ENCODE measurements at places on chromosomes 5 and 9.
A peak's percentile ranks its signal among the peaks of the same experiment; 100 is the strongest.

DNA sequence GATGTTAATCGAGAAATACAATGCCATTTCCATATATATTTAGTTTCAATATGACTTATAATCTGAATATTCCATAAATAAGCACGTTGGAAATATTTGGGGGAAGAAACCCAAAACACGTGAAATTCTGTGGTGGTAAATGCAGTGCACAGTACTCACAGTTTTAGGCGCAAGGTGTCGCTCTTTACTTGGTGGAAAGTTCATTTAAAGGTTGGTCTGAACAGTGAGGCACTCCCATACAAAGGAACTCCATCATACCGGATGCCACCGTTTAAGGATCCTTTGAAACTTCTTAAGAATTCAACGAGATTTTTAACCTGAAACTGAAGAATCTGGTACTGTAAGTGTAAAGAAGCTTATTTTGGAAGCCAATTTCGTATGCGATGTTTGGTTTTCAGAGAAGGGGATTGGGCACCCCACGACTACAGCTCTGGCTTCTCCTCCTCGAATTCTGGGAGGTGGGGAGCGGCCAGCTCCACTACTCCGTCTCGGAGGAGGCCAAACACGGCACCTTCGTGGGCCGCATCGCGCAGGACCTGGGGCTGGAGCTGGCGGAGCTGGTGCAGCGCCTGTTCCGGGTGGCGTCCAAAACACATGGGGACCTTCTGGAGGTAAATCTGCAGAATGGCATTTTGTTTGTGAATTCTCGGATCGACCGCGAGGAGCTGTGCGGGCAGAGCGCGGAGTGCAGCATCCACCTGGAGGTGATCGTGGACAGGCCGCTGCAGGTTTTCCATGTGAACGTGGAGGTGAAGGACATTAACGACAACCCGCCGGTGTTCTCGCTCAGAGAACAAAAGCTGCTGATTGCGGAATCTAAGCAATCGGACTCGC, at the start of gene PCDHA11:
TSS of gene PCDHA11 (plus strand) at position 237 of the 834 bp plus-strand sequence. CDS start at position 384, 147 bp downstream.
- peak; percentile 56 for DNase-seq

GRCh38 chr9:73133022-73133651, 18.5 kb upstream of the ANXA1 start:
- DNase-seq: no peak

- DNase-seq: no peak
Measured at GRCh38 chr9:129351058-129351641, 173.1 kb upstream of the IER5L start.

DNA sequence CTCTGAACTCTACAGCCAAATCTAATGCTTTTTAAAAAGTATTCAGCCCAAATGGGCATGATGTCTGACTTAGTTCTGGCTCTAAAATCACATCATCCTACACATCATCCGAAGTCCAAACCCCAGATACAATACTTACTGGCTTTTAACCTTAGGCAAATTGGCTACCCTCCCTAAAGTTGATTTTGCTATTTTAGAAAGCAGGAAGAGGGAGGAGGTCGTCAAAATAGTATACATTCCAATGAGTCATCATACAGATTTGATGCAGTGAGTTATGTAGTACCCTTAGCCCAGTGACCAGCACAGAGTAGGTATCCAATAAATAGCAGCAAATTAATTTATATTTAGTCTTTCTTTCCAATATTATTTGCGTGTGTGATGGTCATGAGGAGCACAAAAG, 582.0 kb upstream of the TUSC1 start:
- DNase-seq: no peak

GRCh38 chr5:45411971-45412612, 284.1 kb downstream of the HCN1 start:
- DNase-seq: no peak

DNA sequence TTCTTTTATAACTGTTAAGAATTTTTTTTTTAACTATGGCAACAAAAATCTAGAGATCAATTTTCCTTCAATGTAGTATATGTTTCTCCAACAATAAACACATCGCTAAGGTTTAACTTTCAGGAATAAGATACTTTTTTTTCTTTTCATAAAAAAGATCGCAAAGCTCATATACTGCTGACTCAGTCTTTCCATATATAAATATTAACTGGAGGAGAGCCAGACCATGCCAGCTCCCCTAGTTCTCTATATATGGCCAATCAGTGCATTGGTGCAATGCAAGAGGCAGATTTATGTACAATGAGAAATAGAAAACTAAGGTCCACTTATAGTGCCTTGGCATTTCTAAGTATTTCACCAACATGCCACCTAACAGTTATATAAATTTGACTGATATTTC, 89.2 kb upstream of the GAS1 start:
- no peak for DNase-seq

- no peak for DNase-seq
Measured at GRCh38 chr5:165627548-165628170, 2122.2 kb downstream of the MAT2B start.

- no peak for DNase-seq
Measured at GRCh38 chr5:166994226-166994625, 1297.2 kb upstream of the WWC1 start.

GRCh38 chr5:115360046-115360685, 63.7 kb upstream of the CCDC112 start:
- DNase-seq: no peak

DNA sequence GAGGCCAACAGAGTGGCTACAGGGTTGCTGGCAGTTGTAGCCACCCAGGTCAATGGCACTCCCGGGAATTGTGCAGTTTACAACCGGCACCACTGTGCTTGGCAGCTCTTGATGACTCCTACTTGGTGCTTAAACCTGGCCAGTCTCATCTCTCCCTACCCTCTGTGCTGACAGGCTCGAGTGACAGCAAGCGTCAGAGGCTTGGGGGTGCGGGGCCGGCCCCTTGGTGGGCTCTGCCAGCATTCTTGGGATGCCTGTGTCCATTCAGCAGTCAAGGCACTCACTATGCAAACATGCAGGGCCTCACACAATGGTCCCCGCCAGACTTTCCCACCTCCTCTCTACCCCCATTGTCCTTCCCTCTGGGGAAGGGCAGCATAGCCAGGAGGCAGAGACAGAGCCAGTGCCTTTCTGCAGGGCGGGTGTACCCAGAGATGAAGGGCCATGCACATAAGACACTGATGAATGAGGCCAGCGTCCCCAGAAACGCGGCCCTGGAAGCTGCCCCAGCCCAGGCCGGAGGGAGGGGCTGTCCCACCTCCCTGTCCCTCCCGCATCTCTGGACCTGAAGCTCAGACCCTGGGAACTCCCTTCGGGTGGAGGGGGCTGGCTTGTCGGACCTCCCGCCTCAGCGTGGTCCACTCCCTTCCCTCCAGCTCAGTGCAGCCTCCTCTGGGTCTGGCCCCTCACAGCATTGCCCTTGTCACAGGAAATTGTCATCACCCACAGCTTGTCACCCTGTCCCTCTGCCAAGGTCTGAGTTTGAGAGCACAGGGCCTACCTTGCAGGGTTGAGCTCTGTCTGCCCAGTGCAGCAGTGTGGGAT, 26.4 kb upstream of the NOTCH1 start:
- DNase-seq: peak; percentile 80

DNA sequence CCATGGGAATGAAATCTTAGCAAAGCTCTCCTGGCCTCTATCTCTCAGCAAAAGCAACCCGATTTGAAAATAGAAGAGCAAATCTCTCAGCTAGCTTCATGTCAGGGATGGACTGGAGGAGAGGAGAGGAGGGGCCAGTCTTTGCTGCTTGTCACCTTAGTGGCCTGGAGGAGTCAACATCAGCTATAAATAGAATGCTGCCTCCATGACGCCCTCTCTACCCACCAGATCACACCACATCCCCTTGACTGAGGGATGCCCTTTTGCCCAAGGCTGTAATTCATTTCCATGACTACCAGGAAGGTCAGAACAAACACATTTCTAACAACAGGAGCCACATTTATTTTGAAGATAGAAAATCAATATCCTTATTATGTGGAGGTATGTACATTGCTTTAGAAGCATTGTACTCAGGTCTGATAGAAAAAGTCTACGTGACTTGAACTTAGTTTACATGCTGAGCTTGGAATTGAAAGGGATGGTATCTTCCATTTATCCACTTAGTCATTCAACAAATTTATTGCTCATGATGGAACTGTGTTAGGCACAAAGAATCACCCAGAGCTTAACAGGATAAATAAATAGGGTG, 92.4 kb upstream of the LIFR start:
- no peak for DNase-seq

- DNase-seq: no peak
Measured at GRCh38 chr5:86679949-86680348, 62.2 kb downstream of the COX7C start.

GRCh38 chr9:98854266-98854665, 46.8 kb downstream of the GALNT12 start:
- no peak for DNase-seq

DNA sequence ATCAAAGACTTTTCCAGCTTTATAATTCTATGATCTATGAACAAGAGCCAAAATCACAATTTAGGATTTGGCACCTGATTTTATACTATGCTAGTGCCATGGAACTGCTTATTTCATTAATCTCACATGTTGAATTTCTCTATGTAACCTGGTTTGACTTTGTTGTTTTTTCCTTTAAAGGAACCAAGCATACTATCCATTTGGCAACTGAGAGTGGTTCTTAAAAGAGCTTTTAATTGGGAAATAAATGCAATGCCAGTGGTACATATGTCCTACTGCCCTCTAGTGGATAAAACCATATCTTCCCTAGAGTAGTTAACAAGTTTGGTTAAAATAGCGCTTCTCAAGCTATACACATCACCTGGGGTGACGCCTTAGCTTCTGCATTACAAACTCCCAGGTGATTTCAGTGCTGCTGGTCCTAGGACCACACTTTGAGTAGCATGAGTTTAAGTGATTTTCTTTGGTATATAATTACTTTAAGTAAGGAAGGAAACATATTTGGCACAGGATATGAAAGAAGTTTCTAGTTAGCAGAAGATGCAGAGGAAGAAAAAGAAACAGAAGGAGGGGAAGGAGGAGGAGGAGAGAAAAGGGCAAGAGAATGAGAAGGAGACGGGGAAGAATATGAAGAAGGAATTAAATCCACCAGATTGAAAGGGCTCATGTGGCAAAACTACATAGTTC, 56.8 kb downstream of the FGF10 start:
- DNase-seq: no peak

DNA sequence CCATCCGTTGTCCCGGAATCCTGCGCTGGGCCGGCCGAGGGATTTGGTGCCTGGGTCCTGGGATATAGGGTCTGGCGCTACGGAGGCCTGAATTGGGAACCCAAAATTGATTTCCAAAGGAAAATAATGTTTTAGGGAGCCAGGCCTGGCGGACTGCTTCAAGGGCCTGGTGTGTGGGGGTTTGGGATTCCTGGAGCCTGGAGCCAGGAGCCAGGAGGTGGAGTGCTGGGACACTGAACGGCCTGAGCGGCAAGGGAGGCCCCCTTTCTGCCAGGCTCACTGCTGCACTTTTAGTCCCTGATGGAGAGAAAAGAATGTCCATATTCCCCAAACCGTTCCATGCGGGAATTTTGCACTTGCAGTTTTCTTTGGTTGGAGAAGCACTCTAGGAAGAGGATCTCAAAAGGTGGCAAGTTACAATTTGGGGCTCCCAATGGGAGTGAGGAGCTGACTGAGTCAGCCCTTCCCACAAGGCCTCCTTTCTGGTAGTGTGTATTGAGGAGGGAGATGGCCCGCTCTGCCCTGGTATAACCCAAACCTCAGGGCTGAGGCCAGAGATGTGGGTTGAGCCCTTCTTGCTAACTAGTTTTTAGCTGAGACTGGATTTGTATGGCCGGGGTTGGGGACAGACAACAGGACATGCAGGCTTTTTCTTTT, 2.2 kb downstream of the LMX1B start:
- no peak for DNase-seq

GRCh38 chr5:39116344-39117170, 42.4 kb upstream of the RICTOR start:
- DNase-seq: no peak

- DNase-seq: no peak
Measured at GRCh38 chr5:100890461-100891008, 12.5 kb downstream of the ST8SIA4 start.

- no peak for DNase-seq
Measured at GRCh38 chr5:52392321-52392720, 395.4 kb upstream of the ITGA1 start.

GRCh38 chr5:15191012-15191411, 309.0 kb upstream of the FBXL7 start:
- no peak for DNase-seq

GRCh38 chr5:128199611-128200010, 116.0 kb downstream of the SLC12A2 start:
- no peak for DNase-seq

DNA sequence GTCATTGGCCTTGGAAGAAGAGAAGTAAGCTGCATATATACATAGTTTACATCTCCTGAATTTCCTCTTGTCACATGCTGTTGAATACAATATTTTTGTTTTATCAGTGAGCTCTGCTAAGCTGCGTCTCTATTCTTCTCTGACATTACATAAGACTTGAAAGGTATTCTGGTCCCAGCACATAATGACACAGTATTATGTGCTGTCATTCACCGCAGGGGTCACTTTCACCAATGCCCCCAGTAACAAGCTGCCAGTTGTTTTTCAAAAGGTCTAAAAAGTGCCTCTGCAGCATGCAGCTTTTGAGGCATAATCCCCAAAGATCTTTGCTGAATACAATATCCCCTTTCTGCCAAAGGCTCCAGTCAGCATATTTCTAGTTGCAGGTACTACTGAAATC, 349.0 kb upstream of the FAM174A start:
- DNase-seq: no peak

DNA sequence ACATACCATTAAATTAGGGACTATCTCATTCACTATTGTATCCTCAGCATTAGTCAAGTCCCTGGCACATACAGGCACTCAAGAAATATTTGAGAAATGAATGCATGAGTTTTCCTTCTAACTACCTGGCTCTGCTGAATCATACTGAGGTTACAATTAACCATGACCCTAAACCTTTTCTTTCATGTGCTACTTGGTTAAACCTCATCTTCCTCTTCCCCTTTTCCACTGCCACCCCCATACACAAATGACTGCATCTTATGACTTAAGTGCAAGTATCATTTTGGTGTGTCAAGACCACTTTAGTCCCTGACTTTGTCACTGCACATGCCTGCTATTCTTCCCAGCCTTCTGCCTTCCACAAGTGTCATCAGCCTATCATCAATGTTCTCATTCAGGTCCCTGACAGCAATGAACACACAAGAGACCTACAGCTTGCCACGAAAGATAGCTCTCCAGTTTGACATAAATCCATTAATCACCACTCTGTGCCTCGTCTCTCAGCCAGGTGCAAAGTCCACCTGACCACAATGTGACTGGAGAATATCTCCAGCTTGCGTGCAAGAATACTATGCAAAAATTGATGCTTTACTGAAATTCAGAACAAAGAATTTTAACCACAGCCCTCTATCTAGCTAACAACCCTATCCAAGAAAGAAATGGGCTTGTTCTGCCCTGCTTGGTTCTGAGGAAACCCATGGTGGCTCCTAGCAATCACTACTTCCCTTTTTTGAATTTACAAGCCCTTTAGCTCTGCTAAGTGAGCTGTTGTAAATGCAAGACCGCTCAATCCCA, 74.5 kb downstream of the MAPKAP1 start:
- no peak for DNase-seq

Data from upper lobe of left lung (tissue), 6 donors.